ENCODE measurements at places on chromosomes 1 and 21. TPM values are rescaled to one million over a fixed set of nuclear protein-coding genes. Genes with fewer than 3 reads are reported as not detected.

CNKSR1 gene
- total RNA-seq, result 1.5 TPM

ADGRB2 gene
- 1.7 TPM for total RNA-seq

KNCN gene
- total RNA-seq, result not detected

OR2L2 gene
- 0.07 TPM for total RNA-seq

ADAMTS5 gene
- not detected for total RNA-seq

PCAT6 gene
- total RNA-seq, result 0.77 TPM

PDE9A gene
- total RNA-seq, result 7.5 TPM

GRCh38 chr1:39174390-39175081 is 30.0 kb upstream of the MACF1 start:
- no peaks in the 10 kb centered on the region for H3K4me1 ChIP-seq
- no peaks in the 10 kb centered on the region for H3K27me3 ChIP-seq
- no peaks in the 10 kb centered on the region for H3K36me3 ChIP-seq
- no peak overlapping the region for H3K4me3 ChIP-seq

DNA sequence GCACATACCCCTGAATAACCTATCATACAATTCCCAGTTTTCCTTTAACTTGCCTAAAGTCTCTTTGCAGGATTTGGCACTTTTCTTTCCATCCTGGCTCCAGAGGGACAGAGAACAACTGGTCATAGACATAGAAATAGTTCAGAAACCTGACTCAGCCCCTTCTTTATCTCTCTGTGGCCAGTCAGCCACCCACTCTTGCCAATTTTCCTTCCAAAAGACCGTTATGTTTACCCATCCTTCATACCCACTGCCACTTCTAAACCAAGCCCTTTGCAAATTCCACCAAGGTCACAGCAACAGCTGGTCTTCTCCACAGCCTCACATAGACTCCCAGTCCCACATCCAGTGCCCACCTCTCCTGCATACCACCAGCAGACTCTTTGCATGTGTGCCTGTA is 127.2 kb upstream of the FGGY start:
- no peak overlapping the region for H3K4me3 ChIP-seq
- H3K27ac ChIP-seq, result no peak overlapping the region
- no peaks in the 10 kb centered on the region for H3K36me3 ChIP-seq
- H3K27me3 ChIP-seq, result peaks cover 22% of the 10 kb centered on the region
- no peak for DNase-seq

DNA sequence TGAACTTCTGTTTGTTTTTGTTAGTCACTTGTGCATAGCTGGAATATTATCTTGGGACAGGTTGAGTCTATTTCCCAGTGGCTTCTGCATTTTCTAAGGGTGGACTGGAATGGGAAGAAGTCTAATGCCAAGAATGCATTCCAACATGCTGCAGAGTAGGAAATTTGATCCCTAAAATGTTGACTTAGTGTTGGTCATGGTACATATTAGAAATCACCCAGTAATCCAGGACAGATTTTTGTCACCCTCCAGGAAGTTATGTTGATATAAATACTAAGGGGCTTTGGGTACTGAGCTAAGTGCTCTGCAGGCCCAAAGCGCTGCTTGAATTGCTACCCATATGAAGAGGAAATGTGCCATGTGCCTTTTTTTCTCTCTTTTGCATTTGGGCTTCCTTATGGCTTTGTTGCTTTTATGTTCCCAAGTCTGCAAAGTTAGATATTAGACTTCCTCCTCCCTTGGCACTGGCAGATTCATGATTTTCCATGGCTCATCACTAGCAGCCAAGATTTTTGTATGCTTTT is 10.0 kb downstream of the ARID1A start:
- no peak overlapping the region for H3K4me3 ChIP-seq
- H3K27ac ChIP-seq, result peak overlapping the region; percentile 52
- no peak for DNase-seq

GRCh38 chr1:244006961-244007360 is 44.1 kb upstream of the ZBTB18 start:
- H3K36me3 ChIP-seq, result no peaks in the 10 kb centered on the region
- H3K27me3 ChIP-seq, result peaks cover 3% of the 10 kb centered on the region
- H3K4me3 ChIP-seq, result no peak overlapping the region
- no peak overlapping the region for H3K27ac ChIP-seq

GRCh38 chr1:208028526-208028925 is 117.6 kb upstream of the CD34 start:
- no peak overlapping the region for H3K4me3 ChIP-seq
- DNase-seq, result no peak
- no peaks in the 10 kb centered on the region for H3K4me1 ChIP-seq
- H3K36me3 ChIP-seq, result no peaks in the 10 kb centered on the region
- no peak overlapping the region for H3K27ac ChIP-seq

- H3K4me1 ChIP-seq, result no peaks in the 10 kb centered on the region
- no peak for DNase-seq
- H3K36me3 ChIP-seq, result no peaks in the 10 kb centered on the region
- no peak within 1 kb of the TSS for H3K27ac ChIP-seq
- no peak within 1 kb of the TSS for H3K4me3 ChIP-seq
Observed at GRCh38 chr1:24142546-24143534, at the start of gene IL22RA1. Gene IL22RA1 (minus strand): TSS chr1:24143140. CDS start chr1:24143082, 58 bp downstream.

DNA sequence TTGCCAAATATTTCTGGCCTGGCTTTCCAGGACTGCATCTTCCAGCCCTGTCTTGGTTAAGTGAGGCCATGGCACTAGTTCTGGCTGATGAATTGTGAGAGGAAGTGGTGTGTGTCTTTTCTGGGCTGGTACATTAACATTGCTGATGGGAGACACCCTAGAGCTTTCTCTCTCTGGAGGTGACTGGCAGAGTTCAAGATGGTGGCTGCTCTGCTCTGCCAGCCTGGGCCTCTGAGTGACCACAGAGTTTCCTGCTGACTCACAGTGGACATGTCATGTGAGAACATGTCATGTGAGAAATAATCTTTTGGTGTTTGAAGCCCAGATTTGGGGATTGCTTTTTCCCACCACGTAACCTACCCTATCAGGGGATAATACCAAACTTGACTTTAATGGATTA is 218.0 kb upstream of the KIAA0040 start:
- peaks cover 5% of the 10 kb centered on the region for H3K27me3 ChIP-seq
- no peaks in the 10 kb centered on the region for H3K4me1 ChIP-seq
- H3K27ac ChIP-seq, result no peak overlapping the region
- H3K36me3 ChIP-seq, result no peaks in the 10 kb centered on the region
- peak; percentile 12 for DNase-seq

DNA sequence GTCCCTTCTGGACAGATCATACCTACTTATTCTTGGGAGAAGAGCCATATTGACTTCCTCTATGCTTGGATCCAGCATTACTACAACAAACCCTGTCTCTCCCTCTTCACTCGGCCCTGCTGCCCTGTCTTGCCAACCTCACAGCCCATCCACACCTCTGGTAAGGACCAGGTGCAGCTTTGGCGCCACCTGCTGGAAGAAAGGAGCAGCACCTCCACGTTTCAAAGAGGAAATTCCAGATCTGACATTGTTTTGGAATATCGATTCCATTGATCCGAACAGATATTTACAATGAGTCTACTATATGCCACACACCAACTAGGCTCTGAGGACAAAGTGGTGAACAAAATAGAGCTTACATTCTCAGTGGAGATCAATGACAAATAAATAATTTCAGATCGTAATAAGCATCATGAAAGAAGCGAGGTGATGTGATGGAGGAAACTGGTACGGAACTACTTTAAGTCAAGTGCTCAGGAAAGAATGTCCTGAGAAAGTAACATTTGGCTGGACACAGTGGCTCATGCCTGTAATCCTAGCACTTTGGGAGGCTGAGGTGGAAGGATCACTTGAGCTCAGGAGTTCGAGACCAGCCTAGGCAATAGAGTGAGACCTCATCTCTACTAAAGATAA is 18.7 kb downstream of the MFSD2A start:
- H3K27me3 ChIP-seq, result no peaks in the 10 kb centered on the region
- peaks cover 6% of the 10 kb centered on the region for H3K36me3 ChIP-seq
- H3K4me3 ChIP-seq, result no peak overlapping the region
- H3K4me1 ChIP-seq, result peaks cover 4% of the 10 kb centered on the region

DNA sequence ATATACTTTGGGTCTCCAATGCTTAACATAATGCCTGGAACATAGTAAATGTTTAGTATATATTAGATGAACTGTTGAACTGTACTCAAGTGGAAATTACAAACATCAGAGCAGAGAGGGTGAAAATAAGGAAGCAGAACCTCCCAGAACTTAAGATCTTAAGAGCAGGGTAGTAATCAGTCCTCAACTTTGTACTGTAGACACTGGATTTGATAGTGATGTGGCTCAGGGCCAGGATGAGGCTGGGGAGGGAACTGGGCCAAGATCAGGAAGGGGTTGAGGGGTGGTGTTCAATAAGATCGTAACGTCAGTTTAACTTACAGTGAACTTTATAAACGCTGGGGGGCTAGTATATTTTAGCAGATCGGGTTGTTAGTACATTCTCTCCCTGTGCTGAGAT is 15.4 kb downstream of the MPZL1 start:
- H3K36me3 ChIP-seq, result no peaks in the 10 kb centered on the region
- H3K27ac ChIP-seq, result no peak overlapping the region
- no peak overlapping the region for H3K4me3 ChIP-seq
- H3K27me3 ChIP-seq, result no peaks in the 10 kb centered on the region

GRCh38 chr1:116261227-116261626 is 111.8 kb upstream of the ATP1A1 start:
- H3K4me3 ChIP-seq, result no peak overlapping the region
- no peak overlapping the region for H3K27ac ChIP-seq
- no peaks in the 10 kb centered on the region for H3K36me3 ChIP-seq
- DNase-seq, result no peak
- H3K27me3 ChIP-seq, result no peaks in the 10 kb centered on the region

GRCh38 chr1:105436589-105437259 is 1619.8 kb upstream of the PRMT6 start:
- H3K27me3 ChIP-seq, result no peaks in the 10 kb centered on the region
- H3K36me3 ChIP-seq, result no peaks in the 10 kb centered on the region
- H3K27ac ChIP-seq, result no peak overlapping the region
- no peaks in the 10 kb centered on the region for H3K4me1 ChIP-seq
- H3K4me3 ChIP-seq, result no peak overlapping the region

- no peaks in the 10 kb centered on the region for H3K4me1 ChIP-seq
- peaks cover 23% of the 10 kb centered on the region for H3K27me3 ChIP-seq
- no peak for DNase-seq
- no peaks in the 10 kb centered on the region for H3K36me3 ChIP-seq
- H3K4me3 ChIP-seq, result no peak overlapping the region
Observed at GRCh38 chr1:178488393-178488792, 8.4 kb downstream of the CLEC20A start.

DNA sequence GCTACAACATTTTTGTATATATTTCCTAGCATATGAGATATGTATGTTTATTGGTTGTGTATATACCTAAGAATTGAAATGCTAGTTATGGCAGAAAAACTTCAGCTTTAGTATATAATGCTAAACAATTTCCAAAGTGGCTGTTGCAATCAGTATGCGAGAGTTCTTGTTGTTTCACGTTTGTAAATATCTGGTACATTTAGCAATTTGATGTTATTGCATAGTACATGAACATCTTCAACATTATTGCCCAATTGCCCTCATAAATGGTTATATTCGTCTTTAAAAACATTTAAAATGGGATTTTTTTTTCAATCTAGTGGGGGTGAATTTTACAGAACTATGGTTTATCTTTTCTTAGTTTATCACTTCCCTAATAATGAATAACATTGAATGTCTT is 86.2 kb upstream of the HP1BP3 start:
- peaks cover 13% of the 10 kb centered on the region for H3K36me3 ChIP-seq
- no peak overlapping the region for H3K4me3 ChIP-seq
- no peak overlapping the region for H3K27ac ChIP-seq
- H3K27me3 ChIP-seq, result no peaks in the 10 kb centered on the region

DNA sequence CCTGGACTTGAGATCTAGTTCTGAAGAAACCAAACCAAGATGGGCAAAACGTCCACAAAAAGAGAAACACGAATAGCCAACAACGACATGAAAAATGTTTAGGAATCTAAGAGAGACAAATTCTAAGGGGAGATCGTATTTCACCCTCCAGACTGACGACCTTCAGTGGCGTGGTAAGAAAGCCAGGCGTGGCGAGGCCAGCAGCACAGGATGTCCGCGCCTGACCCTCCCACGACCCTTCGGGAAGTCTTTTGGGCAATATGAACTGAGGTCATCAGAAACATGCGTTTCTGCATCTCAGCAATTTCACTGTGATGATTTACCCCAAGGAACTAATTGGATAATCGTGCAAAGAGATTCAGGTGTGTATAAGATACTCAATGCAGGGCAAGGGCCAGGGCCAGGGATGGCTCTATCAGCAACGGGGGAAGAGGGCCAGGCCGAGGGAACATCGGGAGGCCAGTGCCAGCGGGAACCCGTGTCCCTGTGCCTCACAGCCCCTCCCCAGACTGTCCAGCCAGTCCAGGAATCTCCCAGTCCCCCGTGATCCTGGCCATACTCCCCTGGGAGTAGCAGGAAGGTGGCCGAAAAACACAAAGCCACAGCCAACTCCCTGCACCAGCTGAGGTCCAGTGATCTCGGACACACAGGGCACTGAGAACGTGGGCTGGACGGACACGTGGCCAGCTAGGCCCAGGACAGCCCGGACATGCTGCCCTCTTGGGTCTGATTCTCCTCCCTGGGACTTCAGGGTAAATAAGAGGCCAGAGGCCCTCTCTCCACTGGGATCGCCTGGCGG is 53.6 kb upstream of the ADARB1 start:
- H3K4me1 ChIP-seq, result peaks cover 7% of the 10 kb centered on the region
- H3K27ac ChIP-seq, result no peak overlapping the region
- H3K4me3 ChIP-seq, result no peak overlapping the region
- DNase-seq, result no peak
- H3K36me3 ChIP-seq, result no peaks in the 10 kb centered on the region

GRCh38 chr1:248834343-248834940 is 3.6 kb upstream of the ZNF672 start:
- DNase-seq, result peak; percentile 37
- peaks cover 3% of the 10 kb centered on the region for H3K4me1 ChIP-seq
- H3K36me3 ChIP-seq, result no peaks in the 10 kb centered on the region
- H3K27ac ChIP-seq, result no peak overlapping the region

DNA sequence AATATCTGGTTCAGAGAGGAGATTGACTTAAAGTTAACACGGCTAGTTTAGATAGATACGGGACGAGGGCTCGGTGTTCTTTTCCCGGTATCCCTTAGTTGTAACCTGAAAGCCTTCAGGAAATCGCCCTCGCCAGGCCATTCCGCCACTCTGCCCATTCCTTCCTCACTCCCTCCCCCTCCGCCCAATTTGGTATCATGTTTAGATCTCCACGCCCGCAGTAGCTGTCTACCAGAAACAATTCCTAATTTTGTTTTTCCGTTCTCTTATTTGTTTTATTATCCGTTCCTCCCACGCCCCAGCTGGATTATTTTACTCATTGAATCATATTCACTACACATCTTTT is 685 bp upstream of the VAMP4 start:
- H3K4me1 ChIP-seq, result peaks cover 46% of the 10 kb centered on the region
- H3K36me3 ChIP-seq, result peaks cover 3% of the 10 kb centered on the region
- peak overlapping the region; percentile 100 for H3K27ac ChIP-seq
- H3K4me3 ChIP-seq, result peak overlapping the region; percentile 99
